ENCODE measurements at places on chromosomes 3 and 15. TPM values are rescaled to one million over a fixed set of nuclear protein-coding genes. Genes with fewer than 3 reads are reported as not detected.

- ATAC-seq: no peak
These were observed 498.1 kb downstream of the MAGI1 start for GRCh38 chr3:65540666-65541065.

Gene SENP5
- 26.4 TPM for total RNA-seq

Gene CCDC13
- total RNA-seq: 1.0 TPM

Gene AVEN
- 21.5 TPM for total RNA-seq

DNA sequence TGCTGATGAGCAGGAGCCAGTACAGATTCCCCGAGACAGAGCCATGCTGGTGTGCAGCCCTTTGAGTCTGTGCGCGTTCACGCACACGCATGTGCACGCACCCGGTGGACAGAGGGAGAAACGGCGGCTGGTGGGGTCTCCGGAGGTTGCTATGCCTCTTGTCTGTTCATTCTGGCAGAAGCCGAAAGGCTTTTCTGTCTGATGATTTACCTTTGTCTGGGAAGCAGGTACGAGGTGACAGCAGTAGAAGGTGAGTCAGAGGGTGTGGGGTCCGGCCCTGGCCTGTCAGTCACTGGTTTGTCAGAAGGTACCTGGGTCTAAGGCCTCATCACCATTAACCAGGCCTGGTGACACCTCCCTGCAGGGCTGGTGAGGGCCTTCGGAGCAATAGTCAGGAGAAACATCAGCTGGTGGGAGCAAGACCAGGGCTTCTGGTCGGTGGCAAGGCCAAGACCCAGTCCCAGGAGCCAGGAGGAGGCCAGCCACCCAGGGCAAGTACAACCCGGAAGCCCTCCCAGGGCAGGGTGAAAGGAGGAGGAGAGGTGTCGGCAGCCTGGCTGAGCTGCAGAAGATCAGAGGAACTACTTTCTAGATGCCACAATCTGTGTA lies 7.5 kb downstream of the PCSK6 start:
- no peak for ATAC-seq

Measured in motor neuron (in vitro differentiated cells).